ENCODE measurements at places on chromosomes 13 and 19. TPM values are rescaled to one million over a fixed set of nuclear protein-coding genes. Genes with fewer than 3 reads are reported as not detected.

RNF225 gene
- not detected for total RNA-seq

FNDC3A gene
- 63.6 TPM for total RNA-seq

TLE6 gene
- 0.50 TPM for total RNA-seq

ABCC4 gene
- 17.3 TPM for total RNA-seq

CLEC17A gene
- not detected for total RNA-seq

PRKCG gene
- 0.13 TPM for total RNA-seq

SMIM44 gene
- total RNA-seq: 0.62 TPM

TMED1 gene
- 37.4 TPM for total RNA-seq

PPP6R1 gene
- total RNA-seq: 41.5 TPM

ADGRE2 gene
- 0.21 TPM for total RNA-seq

KCNJ14 gene
- 0.54 TPM for total RNA-seq

ZNF536 gene
- 0.21 TPM for total RNA-seq

DNA sequence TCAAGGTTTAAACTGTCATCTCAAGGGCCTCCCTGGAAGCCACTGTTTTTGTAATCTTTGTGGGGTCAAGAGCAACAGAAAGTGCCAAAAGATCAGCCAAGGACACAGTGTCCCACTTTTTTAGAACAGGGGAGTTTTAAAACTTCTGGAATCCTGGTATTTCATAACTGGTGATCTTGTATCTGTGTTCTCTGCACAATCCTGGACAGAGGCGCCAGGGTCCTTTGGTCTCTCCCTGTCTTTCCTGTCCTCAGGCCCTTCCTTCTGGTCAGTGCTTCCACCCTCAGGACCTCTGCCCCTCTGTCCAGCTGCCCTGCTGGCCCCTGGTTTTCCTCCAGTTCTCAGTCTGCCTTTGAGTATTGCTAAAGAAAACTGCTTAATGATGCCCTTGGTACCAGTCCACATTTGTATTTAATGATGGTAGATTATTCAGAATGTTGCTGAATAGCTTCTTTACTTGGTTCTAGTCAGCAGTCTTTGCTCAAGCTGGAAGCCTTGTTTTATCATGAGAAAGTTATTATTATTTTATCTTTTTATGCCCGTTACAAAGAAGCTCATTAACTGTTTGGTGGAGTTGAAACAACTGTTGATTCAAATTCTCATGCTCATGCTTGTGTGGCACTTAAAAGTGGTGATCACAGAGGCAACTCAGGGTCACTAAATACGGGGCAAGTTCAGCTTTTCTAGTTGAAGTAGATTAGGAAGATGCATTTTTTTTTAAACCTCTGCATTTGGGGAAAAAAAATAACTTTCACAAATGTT is 47.5 kb downstream of the WASF3 start:
- no peak for DNase-seq

GRCh38 chr13:99376924-99377323 is 69.7 kb upstream of the GPR183 start:
- no peak for DNase-seq

- no peak for DNase-seq
Measured at GRCh38 chr13:73173279-73173811, 114.5 kb downstream of the KLF5 start.

- DNase-seq: peak; percentile 49
Measured at GRCh38 chr19:18478545-18479311, 40.8 kb upstream of the ISYNA1 start.

DNA sequence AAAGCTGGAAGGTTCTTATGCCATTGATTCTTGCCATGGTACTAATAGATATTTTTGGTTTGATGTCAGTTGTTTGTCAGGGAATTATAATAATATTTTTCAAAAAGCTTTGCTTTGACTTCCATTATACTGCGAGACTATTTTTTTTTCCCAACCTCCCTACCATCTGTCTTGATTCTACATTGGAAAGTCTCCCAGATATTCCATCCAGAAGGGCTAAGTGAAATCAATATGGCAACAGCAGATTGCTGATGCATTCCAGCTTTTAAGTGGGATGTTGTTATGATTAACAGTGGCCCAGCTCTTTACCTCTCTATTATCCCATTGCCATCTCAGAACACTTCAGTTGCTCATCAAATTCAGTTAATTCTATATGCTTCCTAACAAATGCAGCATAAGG is 247.4 kb downstream of the OXGR1 start:
- DNase-seq: no peak

DNA sequence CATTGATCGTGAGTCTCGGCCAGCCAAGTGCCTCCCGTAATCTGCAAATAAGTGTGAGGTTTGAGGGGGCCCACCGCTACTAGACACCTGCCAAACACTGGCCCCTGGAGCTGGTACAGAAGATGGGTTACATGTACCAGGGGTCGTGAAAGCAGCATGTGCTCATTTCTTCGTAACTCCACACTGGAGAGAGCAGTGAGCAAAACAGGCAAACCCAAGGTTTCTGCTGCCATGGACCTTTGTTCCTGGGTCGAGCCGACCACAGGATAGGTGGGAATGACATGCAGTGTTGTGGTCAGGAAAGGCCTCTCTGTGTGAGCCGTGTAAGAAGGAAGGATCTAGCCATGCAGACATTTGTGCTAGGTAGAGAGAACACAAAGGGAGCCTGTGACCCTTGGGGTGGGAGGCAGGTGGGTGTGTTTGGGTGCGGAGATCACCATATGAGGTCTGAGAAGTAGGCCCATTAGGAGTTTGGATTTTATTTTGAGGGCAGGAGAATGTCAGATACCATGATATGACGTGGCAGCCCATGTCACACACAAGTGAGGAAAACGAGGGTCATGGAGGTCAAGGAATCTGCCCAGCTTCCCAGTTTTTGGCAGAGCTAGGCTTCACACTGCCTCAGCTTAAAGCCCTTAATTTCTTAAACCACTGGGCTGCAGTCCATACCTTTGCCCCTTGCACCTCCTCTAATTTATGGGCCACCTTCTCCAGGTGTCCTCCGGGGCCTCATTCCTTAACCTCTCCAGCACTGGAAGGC is 919 bp downstream of the GTF3A start:
- DNase-seq: no peak

- no peak for DNase-seq
Measured at GRCh38 chr19:6101291-6101825, 8.9 kb downstream of the RFX2 start.

DNA sequence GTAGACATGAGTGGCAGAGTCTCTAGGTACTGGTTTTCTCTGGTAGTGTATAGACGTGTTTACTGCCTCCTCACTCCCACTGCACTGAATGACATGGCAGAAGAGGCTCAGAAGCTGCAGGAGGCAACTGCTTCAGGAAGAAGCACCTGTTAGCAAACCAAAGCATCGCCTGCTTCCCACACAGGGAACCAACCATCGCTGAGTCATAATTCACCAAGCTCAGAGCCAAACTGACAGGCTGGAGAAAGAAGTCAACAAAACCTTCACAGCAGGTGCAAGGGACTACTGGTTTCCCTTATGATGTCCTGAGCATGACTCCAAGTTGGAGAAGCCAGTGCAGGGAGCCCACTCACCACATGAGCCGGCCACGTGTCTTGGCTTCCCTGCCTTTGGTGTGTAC is 69.8 kb downstream of the KCTD12 start:
- no peak for DNase-seq

DNA sequence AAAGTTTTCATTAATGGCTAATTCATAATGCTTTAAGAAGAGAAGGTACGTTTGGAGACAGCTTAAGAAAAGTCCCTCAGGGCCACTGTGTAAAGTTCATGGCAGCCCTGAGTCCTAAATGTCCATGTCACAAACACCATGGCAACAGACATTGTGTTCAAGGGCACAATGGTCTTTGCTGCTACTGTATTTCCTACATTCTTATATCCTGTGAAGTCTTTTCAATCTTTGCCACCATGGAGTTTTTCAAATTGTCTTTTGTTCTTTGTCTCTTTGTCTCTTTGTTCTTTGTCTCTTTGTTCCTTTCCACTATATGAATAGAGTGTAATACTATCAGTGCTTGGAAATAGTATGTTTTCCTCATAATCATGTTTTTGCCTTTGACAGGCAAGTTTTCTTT is 178.8 kb downstream of the VWA8 start:
- DNase-seq: no peak

DNA sequence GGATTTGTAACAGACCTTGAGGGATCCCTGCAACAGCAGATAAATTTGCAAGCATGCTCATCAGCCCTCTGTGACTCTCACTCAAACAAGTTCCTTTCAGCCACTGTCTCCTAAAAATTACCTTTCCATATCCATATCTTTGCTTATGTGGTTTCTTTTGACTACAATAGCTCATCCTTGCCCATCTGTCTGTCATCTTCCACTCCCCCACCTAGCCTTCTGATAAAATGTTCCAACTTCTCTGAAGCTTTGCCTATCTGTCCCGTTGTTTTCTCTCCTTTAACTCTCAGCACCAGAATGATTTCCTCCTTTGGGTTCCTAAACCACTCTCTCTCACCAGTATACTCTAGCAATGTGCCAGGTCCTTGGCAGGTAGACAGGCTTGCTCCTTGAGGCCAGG is 194.5 kb downstream of the VWA8 start:
- DNase-seq: no peak

GRCh38 chr19:46713781-46714443 is 3.0 kb downstream of the PRKD2 start:
- DNase-seq: no peak

GRCh38 chr19:35138305-35138892 is at the start of gene FXYD1:
Gene FXYD1, plus strand, starts transcription at chr19:35138824. Its CDS starts 1,256 bp downstream, at chr19:35140080.
- no peak for DNase-seq

DNA sequence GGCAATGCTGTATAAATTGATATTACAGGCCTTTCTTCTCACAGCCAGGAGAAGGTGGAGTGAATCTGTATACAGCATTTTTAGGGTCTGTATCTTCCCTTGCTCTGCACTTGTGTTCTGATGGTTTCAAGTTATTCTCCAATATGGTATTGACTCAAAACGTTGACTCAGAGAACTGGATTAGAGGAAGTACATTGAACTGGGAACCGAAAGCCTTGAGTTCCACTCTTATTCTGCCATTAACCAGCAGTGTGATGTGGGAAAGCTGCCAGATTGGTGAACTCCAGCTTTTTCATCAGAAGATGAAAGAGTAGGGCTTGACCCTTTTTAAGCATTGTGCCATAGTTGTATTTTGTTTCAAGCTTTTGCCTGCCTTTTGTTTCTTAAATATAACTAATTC is 167.7 kb downstream of the SPRY2 start:
- no peak for DNase-seq

DNA sequence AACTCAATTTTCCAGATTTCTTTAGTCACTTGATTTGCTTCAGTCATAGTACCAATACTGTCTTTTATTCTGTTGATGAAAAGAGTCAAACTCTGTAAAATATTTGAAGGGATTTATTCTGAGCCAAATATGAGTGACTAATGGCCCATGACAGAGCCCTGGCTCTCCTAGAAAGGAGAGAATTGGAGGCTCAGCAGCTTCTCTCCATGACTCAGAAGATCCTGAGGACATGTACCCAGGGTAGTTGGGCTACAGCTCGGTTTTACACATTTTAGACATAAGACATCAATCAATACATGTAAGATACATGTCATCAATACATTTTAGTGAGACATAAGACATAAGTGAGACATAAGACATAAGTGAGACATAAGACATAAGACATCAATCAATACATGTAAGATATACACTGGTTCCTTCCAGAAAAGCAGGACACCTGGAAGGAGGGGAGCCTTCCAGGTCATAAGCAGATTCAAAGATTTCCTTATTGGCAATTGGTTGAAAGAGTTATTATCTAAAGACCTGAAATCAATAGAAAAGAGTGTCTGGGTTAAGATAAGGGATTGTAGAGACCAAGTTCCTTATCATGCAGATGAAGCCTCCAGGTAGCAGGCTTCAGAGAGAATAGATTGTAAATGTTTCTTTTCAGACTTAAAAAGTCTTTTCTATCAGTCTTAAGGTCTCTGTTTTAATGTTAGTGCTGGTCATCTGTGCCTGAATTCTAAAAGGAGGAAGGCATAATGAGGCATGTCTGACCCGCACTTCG is 179.8 kb upstream of the RFC3 start:
- no peak for DNase-seq

DNA sequence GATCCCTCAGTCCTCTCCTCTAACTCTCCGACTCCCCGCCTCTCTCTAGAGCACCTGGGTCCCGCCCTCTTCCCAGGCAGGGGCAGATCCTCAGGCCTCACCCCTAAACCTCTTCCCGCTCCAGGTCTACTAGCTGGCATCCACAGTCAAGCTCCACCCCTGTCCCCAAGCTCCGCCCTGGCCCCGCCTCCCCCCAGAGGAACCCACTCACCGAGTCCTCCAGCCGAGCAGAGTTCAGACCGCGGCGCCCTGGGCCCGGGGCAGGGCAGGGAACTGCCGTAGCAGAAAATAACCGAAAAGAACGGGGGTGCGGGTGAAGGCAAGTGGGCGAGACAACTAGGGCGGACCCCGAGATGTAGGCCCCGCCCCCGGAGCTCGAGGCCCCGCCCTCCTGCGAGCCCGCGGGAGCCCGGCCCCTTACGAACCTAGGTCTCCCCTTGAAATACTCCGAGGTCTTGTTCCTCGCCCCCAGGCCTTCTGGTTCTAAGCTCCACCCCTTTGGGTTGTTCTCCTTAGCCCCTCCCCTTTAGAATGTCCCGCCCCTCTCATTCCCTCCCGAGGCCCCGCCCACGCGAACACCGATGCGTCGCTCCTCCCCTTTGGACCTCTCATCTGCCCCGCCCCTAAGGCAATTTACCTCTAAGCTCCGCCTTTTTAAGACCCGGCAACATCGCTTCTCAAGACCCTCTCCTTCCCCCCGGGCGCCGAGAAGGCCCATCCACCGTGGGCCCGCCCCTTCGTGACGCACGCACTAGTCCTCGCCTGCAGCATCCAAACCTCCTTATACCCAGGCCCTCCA is at the start of gene GGN:
GGN (minus strand) TSS at position 485 of the 799 bp plus-strand sequence. CDS start 773 bp downstream, outside the sequence.
- peak; percentile 85 for DNase-seq

DNA sequence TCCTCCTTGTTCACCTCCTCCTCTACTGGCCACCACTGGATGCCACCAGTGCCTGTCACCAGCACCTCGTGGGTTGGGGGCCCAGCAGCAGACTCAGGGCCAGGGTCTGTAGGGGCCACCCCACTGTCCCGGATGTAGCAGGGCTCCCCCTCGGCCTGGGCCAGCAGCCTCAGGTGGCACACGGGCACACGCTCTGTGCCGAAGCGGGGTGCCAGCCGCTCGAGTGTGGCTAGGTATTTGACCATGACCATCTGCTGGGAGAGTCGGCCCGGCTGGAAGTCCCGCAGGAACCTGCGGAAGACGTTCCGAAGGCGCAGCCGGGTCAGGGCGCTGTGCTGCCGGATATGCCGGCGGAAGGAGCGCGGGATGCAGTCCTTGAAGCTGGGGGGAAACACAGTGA is 14.9 kb downstream of the TYK2 start:
- DNase-seq: no peak

DNA sequence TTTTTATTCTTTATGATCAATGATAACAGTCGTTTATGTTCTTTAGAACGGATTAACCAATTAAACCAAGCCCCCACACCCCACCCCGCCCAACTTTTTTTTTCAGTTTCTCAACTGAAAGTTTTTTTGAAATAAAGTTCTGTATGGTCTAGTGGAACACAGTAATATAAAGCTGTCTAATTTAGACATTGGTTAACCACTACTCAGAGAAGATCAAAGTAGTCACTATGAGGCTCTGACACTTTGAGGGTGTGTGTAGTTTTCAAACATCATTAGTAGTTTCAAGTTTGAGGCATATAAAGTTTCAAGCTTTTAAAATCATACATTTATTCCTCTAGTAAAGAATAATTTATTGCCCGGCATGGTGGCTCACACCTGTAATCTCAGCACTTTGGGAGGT is 413.2 kb downstream of the EFNB2 start:
- DNase-seq: no peak

GRCh38 chr13:82962397-82962796 is 919.9 kb downstream of the SLITRK1 start:
- no peak for DNase-seq

GRCh38 chr13:31769575-31769974 is 30.2 kb downstream of the RXFP2 start:
- DNase-seq: no peak
